ENCODE measurements at places on chromosomes 11 and 22. TPM values are rescaled to one million over a fixed set of nuclear protein-coding genes. Genes with fewer than 3 reads are reported as not detected.

Gene PCF11
- 22.2 TPM for total RNA-seq

Gene MS4A12
- not detected for total RNA-seq

Gene WEE1
- total RNA-seq = 36.1 TPM

Gene MYEOV
- total RNA-seq = under 0.01 TPM

Gene DLG2
- total RNA-seq = 0.85 TPM

Gene TMA7B
- not detected for total RNA-seq

Gene EPS8L2
- 183 TPM for total RNA-seq

Gene C11orf86
- not detected for total RNA-seq

Gene TIGD3
- total RNA-seq = under 0.01 TPM

Gene PANX2
- under 0.01 TPM for total RNA-seq

Gene SCN4B
- total RNA-seq = 0.43 TPM

Gene CD3E
- not detected for total RNA-seq

Measured in tracheal epithelial cell (primary cell).